ENCODE measurements at places on chromosomes 2 and 18.
A peak's percentile ranks its signal among the peaks of the same experiment; 100 is the strongest.

DNA sequence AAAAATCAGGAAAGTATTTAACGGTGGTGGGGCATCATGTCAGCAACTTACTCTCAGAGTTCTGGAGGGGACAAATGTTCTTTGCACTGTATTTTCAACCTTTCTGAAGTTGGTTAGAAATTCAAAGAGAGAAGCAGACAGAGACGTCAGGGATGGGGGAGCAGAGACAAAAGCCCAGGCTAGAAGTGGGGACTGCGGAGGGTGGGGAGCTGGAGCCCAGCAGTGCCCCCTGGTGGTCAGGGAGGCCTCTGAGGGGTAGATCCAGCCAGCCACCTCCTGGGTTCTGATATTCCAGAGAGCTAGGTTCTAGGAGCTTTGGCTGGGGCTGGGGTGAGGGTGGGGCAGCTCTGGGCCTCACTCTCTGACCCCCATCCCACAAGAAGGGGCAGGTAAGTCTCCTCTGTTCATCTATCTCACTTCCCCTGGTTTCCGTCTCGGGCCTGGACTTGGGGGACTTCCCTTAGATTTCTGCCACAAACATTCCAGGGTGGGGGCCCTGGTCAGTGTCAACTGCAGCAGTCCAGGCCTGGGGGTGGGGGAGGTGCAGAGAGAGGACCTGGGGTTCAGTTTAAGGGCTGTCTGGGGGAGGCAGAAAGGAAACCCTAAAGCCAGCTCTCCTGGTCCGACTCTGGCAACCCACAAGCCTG is 8.9 kb downstream of the TNS1 start:
- DNase-seq: peak; percentile 72

DNA sequence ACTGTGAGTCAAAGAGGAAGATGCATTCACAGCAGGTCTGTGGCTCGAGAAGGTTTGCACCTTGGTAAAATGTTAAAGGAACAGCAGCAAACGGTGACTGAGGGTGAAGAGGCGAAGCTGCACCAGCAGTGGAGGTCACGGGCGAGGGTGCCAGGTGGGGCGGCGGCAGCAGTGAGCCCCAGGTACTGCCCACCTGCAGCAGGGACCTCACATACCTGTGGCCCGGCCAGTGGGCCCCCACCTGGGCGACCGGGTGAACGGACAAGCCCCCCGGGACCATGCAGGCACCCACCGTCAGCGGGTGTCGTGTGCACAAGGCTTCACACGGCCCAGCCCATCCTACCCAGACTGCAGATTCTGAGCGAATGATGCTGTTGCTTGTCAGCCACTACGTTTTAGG is 23.6 kb upstream of the KCNG2 start:
- no peak for DNase-seq

DNA sequence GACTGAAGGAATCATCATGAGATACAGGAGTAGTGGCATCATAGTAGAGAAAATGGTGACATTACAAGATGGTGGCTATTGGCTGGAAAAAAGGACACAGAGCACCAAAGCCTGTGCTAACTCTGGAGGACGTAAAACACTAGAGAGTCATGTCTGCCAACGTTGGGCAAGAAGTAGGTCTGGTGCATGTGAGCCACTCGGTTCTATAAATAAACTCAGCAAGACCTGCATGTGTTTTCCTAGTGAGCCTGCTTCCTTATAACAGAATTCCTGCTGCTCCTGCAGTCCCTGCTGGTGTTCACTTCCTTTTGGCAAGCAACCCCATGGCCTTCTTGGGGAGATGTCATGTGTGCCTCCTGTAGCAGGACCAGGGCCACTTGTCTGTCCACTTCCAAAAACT is 325.2 kb downstream of the OSR1 start:
- DNase-seq: no peak

DNA sequence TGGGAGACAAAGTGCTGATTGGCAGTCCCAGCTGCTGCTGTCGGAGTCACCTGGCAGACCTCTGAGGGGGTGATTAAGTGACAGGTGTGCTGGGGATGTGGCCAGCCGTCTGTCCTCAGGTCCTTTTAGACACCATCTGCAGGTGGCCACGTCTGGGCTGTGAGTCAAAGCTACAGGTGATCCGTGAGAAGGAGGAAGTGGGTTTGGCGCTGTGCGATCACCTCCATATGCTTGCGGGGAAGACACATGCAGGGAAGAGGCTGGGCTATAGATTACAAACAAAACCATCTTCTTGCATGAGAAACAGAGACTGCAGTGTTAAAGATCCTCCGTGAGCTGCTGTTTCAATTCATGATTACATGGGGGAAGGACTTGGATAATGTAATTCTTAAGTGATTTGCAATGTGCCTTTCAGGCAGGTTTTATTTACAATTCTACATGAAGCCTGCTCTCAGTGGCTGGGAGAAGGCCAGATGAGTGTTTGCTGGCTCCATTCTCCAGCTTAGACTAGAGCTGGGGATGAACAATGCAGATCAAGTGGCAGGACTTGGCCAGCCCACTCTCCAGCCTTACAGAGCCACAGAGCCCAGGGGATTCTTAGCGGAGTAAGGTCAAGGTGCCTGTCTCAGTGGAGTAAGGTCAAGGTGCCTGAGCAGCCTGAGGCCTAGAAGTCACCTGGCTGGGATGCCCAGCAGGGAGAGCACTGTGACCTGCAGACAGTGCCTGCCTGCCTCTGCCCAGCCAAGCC is 87.8 kb downstream of the LYPD1 start:
- DNase-seq: no peak

DNA sequence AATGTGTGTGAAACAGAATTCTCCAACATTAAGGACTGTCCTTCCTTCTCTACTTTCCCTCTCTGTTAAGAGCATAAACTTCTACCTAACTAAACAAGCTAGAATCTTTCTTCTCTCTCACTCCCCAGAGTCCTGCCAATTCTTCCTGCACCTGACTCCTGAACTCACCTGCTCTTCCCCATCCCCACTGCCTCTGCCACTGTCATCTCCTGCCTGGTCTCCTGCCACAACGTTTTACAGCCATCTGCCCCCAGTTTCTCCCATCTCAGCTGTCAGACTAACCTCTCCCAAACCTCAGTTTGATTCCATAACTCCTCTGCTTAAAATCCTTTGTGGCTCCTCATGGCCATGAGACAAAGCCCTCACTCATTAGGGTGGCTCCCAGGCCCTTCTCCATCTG is 288.3 kb upstream of the FBXO11 start:
- no peak for DNase-seq

DNA sequence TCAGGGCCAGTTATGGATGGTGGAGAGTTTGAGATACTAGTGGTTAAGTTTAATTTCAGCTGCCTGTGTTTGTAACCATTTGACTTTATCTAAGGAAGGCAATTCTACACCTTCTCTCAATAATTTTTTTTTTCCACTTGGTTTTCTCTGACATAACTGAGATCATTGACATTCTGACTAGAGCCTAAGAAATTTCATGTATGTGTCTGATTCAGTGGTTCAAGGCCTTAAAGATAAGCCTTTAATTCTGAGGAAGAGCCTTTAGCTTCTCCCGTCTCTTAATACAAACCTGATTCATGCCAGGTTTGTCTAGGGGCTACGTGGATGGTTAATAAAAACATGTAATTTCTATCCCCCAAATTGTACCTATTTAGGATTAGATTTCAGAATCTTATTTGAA is 971.4 kb downstream of the DPP10 start:
- no peak for DNase-seq
